ENCODE measurements at places on chromosomes 1 and 21.

- DNase-seq: no peak
Measured at GRCh38 chr21:41769111-41769510, 2.3 kb upstream of the RIPK4 start.

- DNase-seq: no peak
Measured at GRCh38 chr1:86537928-86538695, 8.8 kb upstream of the CLCA4 start.

DNA sequence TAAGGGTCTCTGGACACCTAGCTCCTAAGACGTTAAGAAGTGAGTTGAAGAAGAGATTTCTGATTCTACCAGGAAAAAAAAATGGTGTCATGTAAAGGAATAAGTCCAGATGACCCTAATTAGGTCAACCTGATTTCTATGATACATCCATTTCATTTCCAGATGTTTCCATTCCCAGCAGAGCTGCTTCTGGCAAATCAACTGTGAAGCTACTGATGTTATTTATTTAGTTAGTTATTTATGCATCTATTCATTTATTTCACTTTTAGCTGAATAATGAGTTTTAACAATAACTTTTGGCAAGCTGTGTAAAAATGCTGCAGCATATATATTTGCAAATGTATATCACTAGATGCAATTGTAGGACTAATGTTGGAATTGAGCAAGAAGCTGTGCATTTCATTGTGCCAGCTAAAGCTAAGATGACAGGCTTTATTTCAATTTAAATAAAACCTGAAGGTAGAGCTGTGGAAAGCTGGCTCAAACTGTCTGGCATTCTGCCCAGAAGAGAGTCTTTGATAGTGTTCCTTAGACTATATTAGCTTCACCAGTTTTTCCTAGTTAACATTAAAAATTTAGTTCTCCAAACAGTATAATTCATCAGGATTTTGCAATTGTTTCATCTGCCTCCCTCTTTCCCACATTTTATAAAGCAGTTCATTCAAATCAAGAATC lies 1164.4 kb upstream of the ADGRL4 start:
- DNase-seq: no peak

DNA sequence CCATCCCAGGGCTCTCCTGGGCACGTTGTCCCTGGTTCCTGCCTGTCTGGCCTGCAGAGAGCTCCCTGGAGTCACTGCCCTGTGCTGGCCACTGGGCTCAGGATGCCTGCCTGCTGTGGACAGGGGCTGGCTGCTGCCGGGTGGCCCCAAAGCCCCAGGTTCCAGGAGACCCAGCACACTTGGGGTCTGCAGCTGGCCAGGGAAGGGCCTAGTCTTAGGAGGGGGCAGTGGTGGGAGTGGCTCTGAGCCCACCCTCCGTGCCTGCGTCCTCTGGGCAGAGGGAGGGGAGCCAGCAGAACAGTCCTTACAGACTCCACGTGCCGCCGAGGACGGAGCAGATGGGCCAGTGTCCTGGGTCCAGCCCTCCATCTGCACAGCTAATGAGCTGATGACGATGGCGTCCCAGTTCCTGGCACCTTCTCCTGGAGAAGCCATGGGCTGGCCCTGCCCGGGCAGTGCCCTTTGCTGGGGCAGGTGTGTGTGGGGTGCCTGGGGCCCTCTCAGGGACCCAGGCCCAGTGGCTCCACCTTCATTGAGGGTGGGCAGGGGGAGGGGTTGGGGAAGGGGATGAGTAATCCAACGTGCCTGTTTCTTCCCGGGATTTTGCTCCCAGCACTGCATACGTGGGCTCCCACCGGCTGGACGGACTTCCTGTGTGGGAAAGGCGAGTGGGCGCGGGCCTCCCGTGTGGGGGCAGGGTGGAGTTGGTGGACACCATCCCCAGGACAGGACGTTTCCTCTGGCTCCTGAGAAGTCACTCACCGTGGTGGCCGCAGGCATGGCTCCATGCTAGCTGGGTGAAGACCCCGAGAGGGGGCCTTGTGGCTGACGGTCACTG lies 6.8 kb upstream of the PLCH2 start:
- DNase-seq: no peak

DNA sequence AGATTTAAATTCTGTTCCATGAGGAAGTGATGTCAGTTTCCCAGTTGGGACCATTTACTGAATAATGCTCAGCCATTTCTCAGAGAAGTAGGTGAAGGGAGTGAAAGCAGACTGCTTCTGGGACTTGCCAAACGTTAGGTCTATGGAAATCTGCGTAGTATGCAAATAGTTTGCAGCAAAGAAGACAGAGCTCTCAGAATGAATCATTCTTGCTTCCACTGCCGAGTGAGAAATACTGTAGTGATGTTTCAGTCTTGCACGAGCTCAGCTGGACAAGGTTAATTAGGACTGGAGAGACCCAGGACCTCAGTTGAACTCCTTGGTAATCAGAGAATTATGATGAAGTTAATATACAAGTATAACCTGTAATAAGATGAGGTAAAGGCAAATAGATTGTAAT lies 317.7 kb upstream of the DAB1 start:
- no peak for DNase-seq

GRCh38 chr1:114235281-114235680 lies 81.6 kb upstream of the SYT6 start:
- no peak for DNase-seq

- no peak for DNase-seq
Measured at GRCh38 chr1:10514490-10515235, 39.9 kb downstream of the PEX14 start.

- no peak for DNase-seq
Measured at GRCh38 chr21:42132183-42132582, 61.1 kb downstream of the UMODL1 start.

- DNase-seq: no peak
Measured at GRCh38 chr1:233328142-233328921, 808 bp downstream of the MAP3K21 start.

DNA sequence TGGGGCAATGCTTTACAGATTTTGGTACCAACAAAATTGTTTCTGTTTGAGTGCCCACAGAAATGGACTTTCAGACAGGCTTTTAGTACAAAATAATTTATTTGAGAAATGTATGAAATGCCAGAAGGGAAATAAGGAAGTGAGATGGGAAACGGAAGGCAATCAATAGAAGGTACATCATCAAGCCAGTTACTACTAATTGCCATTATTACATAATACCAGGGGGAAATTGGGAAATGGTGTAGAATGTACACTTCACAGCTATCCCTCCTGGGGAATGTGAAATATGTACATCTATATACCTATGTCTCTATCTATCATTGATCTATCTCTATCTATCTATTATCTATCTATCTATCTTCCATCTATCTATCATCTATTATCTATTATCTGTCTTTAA lies 264.6 kb upstream of the B3GALT2 start:
- no peak for DNase-seq

DNA sequence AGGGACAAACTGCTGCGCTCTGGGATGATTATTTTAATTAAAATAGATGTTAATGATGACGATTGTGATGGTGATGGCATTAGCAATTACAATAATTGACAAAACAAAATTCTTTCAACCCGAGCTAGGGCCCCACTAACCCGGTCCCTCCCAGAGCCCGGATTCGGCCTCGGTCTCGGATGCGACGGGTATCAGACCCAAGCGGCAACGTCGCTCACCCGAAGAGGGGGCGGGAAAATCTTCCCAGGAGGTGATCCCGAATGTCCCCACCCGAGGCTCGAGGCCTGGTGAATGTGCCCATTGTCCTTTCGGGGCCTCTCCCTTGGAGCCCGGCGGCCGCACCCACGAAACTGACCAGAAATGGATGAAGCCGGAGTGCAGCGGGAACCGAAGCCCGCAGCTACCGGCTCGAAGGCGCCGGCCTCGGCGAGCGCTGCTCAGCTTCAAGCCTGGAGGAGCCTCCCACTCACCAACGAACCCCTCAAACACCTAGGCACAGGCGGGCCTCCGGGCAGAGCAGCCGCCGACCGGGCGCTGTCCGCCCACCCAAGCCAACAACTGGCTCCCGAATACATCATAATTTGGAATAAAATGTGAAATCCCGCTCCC lies 1.2 kb downstream of the TAL1 start:
- DNase-seq: no peak

GRCh38 chr1:84311296-84311695 lies 9.8 kb downstream of the SAMD13 start:
- no peak for DNase-seq

DNA sequence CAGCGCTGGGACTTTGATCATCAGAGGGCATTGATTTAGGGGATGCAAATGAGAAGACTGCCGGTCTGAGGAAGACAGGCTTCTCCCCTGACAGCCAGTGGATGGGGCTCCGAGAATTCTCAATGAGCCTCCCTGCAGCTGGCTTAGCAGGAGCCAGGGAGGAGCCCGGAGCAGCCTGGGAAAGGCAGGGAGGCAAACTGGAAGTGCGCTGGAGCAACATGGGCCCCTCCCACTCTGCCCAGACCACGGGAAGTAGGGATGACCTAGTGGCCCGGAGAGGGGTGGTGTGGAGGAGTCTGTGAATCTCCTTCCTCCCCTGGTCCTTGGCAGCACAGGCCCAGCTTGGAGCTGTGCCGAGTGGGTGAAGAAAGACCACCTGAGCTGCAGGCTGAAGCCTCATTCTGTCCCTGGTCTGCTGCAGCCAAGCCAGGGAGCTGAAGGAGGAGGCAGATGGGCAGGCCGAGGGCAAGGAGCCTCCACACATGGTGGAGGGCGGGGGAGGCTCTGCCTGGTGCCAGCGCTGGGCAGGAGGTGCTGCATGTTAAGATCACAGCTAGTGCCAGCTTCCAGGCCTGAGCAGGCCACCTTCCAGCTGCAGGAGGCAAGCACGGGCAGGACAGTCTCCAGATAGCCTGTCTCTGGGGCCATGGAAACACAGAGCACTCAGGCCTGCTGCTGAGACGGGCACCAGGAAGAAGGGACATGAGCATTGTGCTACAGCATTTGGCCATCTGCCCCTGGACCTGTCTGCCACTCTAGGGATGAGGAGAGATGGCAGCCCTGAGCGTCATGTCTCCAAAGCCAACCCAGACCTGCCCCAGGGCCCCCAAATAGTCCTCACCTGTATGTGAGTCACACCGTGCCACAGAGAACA lies 12.2 kb upstream of the CLSTN1 start:
- no peak for DNase-seq

DNA sequence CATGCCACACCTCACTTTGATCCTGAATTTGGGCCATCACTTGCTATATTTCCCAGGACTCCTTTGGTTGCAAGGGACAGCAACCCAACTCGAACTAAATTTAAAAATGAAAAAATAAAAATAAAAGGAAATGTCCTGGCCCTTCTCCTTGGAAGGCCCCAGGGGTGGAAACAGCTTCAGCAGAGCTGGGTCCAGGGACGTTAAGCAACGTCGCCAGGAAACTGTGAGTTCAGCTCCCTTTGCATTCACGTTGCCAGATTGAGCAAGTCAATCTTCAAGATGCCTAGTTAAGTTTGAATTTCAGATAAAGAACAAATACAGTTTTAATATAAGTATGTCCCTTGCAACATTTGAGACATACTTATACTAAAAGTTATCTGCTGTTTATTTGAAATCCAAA lies 14.6 kb upstream of the SPSB1 start:
- DNase-seq: no peak

GRCh38 chr1:231192620-231193163 lies 30.8 kb downstream of the TRIM67 start:
- DNase-seq: no peak

- no peak for DNase-seq
Measured at GRCh38 chr1:15146142-15146680, 7.3 kb upstream of the TMEM51 start.

DNA sequence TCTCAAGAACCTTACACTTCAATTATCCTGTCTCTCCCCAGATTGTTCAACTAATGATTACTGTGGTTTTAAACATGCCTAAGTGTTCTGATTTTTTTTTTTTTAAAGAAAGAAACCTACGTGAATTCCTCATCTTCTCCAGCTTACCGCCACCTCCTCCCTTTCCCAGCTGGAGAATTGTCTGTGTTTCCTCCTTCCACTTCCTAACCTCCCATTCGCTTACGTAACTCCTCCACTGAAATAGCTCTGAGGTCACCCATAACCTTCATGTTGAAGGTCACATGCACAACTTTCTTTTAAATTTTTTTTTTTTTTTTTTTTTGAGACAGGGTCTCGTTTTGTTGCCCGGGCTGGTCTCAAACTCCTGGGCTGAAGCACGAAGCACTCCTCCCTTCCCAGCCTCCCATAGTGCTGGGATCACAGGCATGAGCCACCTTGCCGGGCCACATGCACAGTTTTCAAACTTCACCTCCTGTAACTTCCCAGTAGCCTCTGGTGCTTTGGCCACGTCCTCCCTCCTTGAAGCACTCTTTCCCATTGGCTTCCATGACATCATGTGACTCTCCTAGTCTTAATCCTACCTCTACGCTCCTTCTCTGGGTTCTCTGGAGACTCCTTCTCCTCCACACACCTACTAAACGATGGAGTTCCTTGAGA lies 9.8 kb upstream of the CAPZB start:
- DNase-seq: no peak

DNA sequence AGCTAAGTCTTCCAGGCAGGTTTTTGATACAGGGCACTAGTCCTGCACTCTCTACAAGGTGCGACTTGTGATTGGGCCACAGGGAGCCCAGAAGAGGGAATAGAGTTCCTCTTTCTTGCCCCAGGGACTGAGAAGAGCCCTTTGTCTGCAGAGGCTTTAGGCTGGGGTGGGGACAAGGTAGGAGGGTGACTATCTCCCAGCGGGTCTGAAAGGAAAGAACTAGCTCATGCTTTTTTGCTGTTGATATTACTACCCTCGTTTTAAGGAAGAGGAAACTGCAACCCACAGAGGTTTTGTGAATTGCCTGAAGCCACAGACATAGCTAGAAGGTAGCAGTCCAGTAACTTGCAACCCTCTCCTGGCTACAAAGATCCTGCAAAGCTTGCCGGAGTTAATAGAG lies 615.2 kb downstream of the MATN1 start:
- DNase-seq: no peak

- DNase-seq: no peak
Measured at GRCh38 chr1:184905601-184906322, 68.5 kb downstream of the NIBAN1 start.

DNA sequence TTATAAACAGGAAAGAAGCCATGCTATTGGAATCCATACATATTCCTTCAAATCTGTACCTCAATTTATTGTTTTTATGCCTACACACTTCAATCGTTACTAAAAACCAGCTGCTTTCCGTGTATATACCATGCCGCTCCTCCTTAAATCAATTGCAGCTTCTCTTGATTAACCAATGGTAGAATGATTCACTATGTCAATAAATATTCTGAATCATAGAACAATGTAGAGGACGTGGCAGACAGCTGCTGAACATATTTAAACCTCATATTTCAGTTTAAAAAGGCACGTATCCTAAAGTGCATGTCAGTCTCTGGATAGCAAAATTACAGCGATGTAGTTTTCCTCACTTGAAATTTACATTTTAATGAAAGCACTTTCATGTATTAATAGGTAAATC lies 100.4 kb downstream of the MRPL39 start:
- DNase-seq: no peak

DNA sequence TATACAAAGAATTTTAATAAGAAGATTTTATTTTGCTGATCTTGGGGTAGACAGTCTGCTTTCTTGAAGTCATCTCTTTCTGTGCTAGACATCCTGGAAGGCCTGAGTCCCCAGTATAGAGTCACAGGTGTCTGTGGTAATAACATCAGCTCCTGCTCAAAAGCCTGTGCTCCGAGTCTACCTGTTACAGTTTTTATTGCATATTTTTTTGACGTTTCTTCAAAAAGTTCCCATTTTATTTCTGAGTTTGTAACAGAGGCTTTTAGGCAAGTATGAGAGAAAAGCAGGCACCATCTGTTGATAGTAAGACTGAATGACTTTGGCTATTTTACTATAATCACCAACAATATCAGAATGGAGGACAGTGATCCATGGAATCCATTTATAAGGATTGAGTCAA lies 58.0 kb upstream of the WDR26 start:
- no peak for DNase-seq
